Activated T-cell treated with anti-CD3 and anti-CD28 coated beads, Interleukin-2, amount 50 U/mL, for 48 hours (primary cell): ENCODE measurements at places on chromosomes 5 and 9.

GRCh38 chr5:153629027-153629895 lies 138.8 kb downstream of the GRIA1 start:
- DNase-seq, result no peak

DNA sequence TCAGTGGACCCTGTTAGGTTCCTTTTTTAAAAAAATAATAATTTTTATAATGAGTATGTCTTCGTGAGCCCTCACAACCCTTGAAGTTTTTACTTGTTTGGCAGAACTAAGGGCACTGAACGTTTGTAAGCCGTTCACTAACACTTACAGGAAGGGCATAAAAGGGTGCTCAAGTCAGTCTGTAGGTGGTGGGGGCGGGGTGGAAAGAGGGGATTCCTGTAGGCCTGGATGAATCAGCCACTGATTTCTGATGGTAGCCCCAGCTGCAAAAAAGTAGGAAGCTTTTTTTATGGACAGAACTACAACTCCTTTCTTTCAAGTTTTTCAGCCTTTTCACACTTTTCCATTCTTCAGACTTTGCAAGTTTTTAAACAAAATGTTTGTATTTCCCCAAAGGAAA lies 35.8 kb downstream of the PIK3R1 start:
- DNase-seq, result peak; percentile 72

- DNase-seq, result no peak
These were observed 750.9 kb downstream of the MAT2B start for GRCh38 chr5:164256351-164256750.

- no peak for DNase-seq
These were observed 57.8 kb upstream of the HSPA9 start for GRCh38 chr5:138632900-138633489.

- no peak for DNase-seq
These were observed 2.1 kb upstream of the MARCHF6 start for GRCh38 chr5:10351199-10351905.

DNA sequence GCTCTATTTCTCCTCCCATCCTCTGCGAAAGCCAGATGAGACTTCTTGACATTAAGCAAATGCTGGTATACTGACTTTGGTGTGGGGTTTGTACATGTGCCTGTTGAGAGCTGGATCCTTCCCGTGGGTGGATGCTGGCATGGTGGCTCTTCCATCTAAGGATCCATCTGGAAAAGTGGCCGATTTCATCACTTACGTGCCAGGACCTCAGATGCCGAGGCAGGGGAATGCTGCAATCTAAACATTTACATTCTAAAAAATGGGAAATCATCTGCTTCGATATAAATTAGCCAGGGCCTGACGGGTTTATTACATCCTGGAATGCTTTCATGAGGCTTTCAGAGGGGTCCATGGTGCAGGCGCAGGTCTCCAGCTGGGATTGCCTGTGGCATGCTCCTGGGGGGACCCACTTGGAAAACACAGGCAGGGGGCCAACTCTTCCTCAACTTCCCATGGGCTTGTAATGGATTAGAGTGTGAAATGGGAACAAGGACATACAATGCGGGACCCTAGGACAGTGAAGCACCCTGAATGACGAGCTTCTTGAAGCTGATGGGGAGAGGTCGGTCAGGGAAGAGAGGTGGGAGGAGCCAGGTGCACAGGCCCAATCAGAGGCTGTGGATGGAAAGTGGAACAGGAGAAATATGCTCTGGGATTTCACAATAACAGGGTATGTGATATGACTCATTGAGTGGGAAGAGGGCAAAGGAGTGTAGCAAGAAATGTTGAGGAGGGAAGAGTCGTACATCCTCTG lies 105.5 kb upstream of the PITX1 start:
- no peak for DNase-seq

DNA sequence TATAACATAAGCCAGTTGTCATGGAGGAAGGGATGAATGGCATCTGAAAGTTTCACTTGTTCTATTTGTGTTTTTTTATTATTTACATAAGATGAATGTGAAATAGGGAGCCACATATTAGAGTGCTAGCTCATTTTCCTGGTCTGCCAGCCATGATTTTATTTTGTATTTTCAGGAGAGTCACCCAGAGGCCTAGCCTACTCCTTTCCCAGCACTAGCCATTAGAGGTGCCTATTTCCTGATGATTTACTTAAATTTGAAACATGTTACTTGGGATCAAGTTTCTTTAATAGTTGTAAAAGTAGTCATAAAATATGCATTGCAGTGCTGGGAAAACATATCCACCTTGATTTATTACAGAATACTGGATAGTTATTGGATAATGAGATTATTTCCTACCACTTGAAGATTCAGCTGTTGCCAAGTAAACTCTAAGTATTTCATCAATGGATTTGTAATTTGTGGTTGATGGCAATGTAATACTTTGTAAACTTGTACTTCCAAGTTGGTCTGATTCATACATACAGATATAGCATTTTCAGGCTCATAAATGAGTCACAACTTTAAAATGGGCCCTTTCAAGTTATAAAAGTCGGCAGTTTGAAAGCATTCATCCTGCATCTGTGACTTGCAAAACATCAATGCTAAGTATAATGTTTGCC lies 50.8 kb downstream of the KCNN2 start:
- DNase-seq, result no peak

- DNase-seq, result no peak
These were observed 3.2 kb upstream of the UHRF2 start for GRCh38 chr9:6409811-6410210.

GRCh38 chr9:132001567-132001966 lies 78.1 kb downstream of the MED27 start:
- DNase-seq, result no peak

DNA sequence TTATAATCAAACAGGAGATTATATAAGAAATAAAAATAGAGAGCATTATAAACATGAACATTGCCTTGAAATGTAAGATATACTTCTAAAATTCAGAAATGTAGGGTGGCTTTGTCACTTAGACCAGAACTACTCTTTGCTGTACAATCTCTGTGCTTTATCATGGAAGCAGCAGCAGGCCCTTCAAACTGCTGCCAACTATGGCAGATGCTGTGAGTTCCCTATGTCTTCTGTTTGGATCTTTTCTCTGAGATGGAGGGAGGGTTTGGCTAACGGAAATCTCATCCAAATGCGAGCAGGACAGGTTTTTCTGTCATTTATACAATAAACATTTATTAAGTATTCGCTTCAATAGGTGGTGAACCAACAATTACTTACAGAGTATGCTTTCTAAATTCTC lies 34.8 kb upstream of the RICTOR start:
- no peak for DNase-seq

DNA sequence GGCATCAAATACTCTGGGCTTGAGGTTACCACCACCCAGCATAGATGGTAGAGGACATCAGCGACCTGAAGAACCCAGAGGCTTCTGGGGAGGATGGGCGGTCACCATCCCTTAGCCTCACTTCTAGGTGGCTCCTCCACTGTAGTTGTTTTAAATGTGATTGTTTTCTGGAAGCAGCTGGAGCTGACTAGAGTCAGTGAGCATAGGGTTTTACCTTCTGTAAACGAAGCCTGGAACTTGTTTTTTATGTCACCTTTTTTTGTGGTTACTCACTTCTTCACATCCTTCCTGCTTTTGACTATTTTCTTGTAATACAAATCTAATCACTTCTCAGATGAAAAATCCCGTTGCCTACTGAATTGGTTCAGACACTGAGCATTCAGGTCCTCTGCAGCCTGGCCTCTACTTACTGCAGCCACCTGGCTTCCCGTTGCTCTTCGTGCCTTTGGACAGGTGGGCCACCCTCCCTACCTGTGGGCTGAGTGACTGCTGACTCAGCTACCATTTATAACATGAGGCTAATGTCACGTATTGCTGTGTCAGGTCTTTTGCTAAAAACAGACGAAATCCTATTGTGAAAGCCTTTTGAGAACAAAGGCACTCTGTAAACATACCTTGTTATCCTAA lies 167.8 kb downstream of the MAN2A1 start:
- no peak for DNase-seq

- no peak for DNase-seq
These were observed 267.7 kb downstream of the DENND1A start for GRCh38 chr9:123662057-123662776.

- DNase-seq, result no peak
These were observed 211.7 kb upstream of the MVB12B start for GRCh38 chr9:126114850-126115460.

- DNase-seq, result no peak
These were observed 243.2 kb downstream of the BRINP1 start for GRCh38 chr9:119126040-119126439.

DNA sequence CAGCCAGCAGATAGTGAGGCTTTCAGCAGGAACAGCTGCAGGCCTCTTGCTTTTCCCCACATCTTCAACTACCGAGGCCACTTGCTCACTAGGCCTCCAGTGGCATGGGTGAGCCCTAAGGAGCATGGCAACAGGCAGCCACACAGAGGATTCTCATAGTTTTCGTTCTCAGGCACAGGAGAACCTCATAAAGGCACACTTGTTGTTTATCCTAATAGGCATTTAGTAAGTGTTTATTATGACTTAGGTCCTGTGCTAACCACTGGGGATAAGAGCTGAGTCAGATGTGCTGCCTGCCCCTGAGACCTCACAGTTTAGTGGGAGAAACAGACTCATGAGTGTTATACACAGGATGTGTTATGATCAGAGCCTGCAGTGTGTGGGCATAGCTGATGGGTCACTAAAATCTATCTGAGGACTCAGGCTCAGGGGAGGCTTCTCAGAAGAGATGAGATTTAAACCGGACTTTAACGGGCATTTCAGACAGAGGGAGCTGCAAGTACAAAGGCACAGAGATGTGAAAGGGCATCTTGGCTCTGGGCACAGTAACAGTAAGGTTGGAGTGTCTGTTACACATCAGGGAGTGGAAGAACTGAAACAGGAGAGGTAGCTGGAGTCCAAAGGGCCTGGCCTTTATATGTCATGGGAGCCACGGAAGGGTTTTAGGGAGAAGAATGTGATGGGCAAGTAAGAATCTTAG lies 21.0 kb upstream of the HEMGN start:
- no peak for DNase-seq

- DNase-seq, result no peak
These were observed 17.6 kb downstream of the TEK start for GRCh38 chr9:27126670-27127069.

DNA sequence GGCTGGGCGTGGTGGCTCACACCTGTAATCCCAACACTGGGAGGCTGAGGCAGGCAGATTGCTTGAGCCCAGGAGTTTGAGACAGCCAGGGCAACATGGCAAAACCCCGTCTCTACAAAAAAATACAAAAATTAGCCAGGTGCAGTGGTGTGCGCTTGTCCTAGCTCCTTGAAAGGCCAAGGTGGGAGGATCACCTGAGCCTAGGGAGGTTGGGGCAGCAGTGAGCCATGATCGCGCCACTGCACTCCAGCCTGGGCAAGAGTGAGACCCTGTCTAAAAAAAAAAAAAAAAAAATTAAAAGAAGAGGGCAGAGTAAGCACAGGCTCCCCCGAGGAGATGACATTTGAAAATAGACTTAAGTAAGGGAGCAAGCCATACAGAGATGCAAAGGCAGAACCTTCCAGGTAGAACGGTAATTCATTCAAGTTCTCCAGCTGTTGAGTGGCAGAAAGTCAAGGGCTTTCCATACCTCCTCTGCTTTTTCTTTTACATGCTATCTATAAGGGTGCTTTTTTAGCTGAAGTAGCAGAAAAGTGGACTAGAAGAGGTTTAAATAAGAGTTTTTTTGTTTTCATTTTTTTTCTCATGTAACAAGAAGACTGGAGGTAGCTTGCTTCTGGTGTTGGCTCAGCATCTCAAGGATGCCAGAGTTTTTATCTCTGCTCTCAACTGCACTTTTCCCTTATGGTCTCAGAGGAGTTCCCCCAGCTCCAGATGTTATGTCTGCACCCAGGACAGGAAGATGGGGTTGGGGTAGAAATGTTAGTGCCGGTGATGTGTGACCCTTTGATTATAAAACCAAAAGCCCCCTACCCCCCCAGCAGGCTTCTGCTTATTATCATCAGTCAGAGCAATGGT lies 40.8 kb downstream of the ERGIC1 start:
- no peak for DNase-seq

DNA sequence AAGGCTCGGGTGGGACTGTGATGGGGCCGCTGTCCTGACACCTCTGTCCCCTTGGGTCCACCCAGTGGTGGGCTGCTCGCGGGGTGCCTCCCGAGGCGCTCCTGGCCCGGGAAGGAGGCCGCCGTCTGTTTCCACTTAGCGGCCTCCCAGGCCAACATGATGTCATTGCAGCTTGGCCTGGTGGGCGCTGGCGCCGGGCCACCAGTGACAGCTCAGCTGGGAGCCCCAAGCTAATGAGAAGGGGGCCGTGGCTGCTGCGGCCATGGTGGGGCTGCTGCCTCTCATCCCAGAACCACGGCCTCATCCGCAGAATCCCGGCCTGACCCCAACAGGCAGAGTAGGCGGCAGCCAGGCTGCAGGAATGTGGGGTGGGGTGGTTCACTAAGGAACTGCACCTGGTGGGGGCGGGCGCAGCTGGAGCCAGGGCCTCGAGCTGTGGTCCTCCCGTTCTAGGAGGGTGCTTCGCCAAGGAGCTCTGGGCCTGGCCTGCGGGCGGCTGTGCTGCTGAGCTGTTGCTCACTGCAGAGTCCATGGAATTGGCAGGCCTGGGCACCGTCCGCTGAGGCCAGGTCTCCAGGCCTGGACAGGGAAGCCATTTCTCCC lies 123.5 kb upstream of the COL5A1 start:
- DNase-seq, result no peak

DNA sequence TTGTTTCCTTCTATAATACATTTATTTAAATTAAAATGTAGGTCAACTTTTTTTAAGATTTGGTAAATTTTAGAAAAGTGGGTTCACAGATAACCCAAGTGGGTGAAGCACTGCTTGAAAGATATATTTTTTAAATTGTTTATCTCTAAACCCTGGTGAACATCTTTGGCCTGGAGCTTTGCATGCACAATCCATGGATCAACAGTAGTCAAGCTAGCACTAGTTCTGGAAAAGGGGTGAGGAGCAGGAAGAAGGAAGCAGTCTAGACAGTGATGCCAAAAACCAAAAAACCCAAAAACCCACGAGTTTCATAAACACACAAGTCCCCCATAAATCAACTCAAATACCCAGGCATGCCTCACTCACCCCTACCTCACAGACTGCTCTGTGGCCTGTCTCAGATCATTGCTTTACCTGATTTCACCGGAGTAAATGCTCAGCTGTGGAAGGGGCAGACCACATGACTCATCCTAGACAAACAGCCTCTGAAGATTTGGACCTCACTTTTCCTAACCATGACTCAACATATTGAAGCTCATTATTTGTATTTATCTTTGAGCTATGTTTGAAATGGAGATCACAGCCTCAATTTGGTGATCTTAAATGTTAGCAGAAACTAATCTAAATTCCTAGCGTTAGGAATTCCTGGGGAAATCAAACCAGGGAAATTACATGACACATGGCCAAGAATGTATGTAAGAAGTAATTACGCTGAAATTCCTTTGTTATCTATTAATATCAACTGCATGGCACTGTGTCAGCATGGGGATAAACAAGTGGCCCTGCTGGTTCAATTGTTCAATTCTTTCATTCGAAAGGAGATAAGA lies 149.6 kb downstream of the ZNF608 start:
- DNase-seq, result no peak

DNA sequence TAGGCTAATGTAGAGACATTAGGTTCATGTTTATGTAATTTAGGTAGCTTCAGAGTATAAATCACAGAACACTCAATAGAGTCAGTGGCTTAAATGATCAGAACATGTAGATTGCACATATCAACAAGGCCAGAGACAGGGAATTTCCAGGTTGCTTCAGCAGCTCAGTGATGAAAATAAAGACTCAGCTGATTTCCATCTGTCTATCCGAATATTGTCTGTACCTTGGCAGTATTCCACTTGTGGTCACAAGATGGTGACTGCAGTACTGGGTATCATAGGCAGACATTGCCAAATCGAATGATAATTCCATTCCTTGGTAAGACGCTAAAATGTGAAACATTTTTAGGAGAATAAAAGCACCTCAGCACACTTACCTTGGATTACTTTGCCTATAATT lies 702.2 kb downstream of the MAT2B start:
- no peak for DNase-seq
